ENCODE measurements at places on chromosomes 13 and 19. TPM values are rescaled to one million over a fixed set of nuclear protein-coding genes. Genes with fewer than 3 reads are reported as not detected.
A peak's percentile ranks its signal among the peaks of the same experiment; 100 is the strongest.

Gene KLK12
- total RNA-seq, result not detected

DNA sequence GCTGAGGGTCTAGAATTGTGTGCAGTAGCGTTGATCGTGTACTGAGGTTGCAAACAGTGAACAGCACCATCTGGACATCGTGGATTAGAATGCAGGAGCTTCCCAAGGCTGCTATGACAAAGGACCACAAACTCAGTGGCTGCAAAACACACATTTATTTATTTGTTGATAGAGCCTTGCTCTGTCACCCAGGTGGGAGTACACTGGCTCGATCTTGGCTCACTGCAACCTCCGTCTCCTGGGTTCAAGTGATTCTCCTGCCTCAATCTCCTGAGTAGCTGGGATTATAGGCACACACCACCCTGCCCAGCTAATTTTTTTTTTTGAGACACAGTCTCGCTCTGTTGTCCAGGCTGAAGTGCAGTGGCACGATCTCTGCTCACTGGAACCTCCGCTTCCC lies 2.3 kb upstream of the UHRF1 start:
- no peak for DNase-seq

Gene MARK4
- total RNA-seq, result 11.2 TPM

Gene CEACAM7
- total RNA-seq, result not detected

DNA sequence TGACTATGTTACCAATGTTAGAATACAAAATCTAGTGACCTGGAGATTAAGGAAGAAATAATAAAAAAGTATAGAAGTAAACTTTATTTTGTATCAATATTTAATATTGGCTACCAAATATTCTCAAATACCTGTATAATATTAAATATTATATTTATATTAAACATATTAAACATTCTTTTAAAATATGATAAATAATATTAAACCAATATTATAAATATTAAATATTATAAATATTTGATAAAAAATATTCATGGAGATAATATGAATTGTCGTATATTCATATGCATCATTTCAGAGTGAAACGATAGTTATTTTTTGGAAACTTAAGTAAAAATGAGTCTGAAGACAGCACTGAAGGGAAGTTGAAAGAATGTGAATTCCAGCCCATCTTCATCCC lies 571.2 kb upstream of the KLF12 start:
- DNase-seq, result no peak

DNA sequence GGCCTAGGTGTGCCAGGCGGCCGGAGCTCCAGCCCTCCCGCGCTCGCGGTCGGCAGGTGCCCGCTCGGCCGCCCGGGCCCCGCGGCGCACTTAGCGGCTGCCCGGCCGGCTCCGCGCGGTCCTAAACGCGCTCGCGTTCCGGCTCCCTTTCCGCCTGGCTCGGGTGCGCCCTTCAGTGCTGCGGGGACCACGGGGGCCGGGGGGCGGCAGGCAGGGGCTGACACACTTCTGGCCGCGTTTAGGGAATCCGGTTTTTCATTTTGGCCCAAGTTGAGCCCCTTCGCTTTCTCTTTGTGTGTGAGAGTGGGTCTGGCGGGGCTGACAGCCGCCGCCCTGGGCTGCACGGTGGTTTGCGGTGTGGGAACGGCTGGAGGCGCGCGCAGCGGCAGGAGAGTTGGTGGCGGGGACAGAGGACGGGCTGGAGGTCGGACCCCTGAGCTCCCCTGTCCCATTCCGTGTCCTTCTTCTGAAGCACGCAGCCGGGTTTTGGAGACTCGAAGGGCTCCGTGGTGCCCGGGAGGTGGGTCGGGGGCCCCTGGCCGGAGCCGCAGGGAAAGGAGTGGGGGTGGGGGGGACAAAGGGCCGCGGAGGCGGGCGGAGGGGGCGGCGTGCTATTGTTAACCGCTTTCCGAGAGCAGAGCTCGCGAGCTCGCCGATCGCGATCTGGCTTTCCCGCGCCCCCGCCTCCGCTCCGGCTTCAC lies 3.1 kb downstream of the FGF9 start:
- DNase-seq, result no peak

DNA sequence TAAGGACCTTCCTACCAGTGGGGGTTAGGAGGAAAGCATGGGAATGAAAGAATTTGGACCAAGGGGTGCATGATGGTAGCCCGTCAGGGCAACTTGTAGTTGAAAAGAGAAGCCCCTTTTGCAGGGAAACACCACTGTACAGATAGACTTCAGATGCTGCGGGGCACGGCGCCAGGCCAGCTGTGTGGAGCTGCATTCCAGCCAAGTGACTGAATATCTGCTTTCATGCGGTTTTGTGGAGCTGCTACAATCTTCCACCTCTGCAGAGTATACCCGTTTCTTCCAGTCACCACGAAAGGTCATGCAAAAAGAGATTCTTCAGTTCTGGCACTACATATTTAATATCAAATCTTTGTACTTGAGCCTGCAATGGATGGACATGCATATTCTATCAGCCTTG lies 104.7 kb downstream of the RGCC start:
- DNase-seq, result peak; percentile 34

Gene S1PR5
- 0.47 TPM for total RNA-seq

DNA sequence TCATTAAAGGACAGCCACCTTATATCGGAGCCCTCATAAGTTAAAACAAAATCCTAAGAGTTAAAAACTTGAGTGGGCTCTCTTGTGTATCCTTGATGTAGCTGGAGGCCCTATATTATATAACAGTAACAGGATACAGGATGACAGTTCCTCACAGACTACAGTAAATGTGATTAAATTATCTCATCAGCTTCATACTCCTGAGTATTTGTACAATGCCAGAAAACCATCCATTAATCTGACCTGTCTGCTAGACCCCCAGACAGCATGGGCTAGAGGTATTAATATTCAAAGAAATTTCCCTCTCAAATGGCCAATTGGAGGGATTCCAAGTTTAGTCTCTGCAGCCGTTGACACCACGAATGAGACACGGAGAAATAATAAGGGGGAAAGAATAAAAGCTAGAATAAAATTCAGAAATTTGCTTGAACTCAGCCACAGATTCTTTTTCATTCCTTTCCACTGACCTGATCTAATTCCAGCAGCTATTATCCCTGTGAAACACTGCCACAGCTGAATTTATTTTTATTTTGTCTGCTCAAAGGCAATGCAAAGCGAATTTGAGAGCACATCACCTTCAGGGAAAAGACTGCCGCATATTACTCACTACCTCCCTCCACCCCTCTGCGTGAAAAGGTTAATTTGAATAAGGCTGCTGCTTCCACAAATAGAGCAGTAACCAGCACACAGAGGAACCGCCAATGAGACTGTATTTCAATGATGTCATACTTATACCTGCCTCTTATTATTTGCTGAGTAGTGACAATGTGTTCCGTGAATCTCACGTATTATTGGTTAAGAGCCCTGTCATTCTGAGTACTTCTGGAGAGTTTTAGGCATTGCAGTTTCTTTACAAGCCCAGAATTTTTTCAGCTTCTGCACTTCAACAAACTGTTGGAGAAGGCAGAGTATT lies 155.9 kb upstream of the KLF12 start:
- DNase-seq, result no peak

DNA sequence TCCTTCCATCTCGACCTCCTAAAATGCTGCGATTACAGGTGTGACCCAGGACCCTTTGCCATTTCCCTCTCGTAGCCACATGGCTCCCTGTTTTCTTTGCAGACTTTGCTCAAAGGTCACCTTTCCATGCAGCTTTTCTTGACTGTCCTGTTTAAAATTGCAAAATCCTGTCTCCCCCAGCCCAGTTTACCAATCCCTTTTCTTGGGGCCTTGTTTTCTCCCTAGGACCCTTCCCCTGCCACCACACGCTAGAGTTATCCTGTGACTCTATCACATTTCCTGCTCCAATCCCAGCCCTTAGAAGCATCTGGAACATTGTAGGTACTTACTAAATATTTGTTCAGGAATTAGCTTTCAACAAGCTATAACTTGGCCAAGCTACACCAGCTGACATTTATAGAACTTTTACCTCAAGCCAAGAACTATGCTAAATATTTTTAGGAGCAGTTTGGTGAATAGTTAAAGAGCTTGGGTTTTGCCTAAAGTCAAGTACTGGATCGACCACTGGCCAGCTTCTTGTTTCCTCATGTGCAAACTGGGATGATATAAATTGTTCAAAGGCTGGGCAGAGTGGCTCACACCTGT lies 9.1 kb upstream of the SERTAD3 start:
- no peak for DNase-seq

Gene SULT2A1
- not detected for total RNA-seq

All from omental fat pad (tissue), 4 donors.